ENCODE measurements at places on chromosomes 13 and 19. TPM values are rescaled to one million over a fixed set of nuclear protein-coding genes. Genes with fewer than 3 reads are reported as not detected.

DNA sequence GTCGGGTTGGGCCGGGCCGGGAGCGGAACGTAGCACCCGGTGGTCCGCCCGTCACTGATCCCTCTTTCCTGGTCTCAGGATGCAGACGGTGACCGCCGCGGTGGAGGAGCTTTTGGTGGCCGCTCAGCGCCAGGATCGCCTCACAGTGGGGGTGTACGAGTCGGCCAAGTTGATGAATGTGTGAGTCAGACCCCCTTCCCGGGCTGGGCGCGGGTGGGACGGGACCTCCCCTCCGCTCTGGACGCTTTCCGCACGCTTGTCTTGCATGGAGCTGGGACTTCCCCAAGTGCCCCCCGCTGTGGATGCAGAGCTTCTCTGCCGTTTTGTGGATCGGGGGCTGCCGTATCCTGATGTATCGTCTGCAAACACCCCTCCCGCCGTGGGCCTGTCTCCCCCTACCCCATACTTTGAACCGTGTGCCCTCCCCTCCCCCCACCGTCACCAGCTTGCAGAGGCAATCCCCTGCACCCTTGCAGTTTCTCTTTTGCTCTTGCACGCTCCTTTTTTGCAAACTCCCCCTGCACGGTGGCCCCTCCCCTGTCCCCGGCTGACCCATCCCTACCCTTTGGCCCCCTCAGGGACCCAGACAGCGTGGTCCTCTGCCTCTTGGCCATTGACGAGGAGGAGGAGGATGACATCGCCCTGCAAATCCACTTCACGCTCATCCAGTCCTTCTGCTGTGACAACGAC is 669 bp downstream of the GADD45B start:
- DNase-seq: peak; percentile 60

DNA sequence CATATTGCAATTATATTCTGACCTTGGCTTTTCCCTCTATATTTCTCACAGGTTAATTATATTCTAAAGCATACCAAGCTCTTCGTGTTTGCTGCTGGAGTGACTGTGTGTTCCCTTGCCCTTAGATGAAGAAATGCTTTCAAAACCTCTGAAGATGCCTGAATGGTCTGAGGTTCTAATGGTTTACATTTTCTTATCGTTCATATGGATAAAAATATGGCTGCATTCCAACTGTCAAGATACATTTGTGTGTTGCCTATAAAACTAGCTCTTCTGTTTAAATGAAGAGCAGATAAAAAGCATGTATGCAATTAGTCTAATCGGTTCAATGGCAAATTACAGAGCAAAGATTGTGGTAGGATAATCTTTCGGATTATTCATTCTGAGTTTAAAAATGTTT is 68.4 kb upstream of the ANKRD10 start:
- DNase-seq: no peak

Gene SYDE1
- total RNA-seq: 14.5 TPM

Gene ZGLP1
- 2.6 TPM for total RNA-seq
